ENCODE measurements at places on chromosomes 13 and 19. TPM values are rescaled to one million over a fixed set of nuclear protein-coding genes. Genes with fewer than 3 reads are reported as not detected.

BORCS8 gene
- total RNA-seq = 15.9 TPM

GRCh38 chr13:59450229-59450628 lies 713.5 kb downstream of the DIAPH3 start:
- DNase-seq = no peak

- DNase-seq = no peak
Observed at GRCh38 chr13:112259511-112259910, 116.6 kb upstream of the SPACA7 start.

INAFM1 gene
- 4.4 TPM for total RNA-seq
